ENCODE measurements at places on chromosomes 6 and 20.

DNA sequence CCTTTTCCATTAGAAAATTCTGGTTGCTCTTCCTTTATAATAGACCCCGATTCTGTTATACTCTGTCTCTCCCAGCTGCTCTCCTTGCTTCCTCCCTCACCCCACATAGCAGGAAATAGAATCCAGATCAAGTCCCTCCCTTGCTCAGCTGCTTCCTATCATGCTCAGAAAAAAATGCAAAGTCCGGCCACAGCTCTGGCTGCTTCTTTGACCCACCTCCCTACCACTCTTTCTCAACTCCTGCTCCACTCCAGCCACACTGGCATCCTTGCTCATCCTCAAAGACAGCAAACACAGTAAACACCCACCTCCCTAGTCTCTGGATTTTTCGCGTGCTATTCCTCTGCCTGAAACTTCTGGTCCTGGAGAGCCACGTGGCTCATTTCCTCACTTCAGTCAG, 9.1 kb upstream of the SLC22A16 start:
- no peak for DNase-seq

GRCh38 chr6:47977314-47977713, 133.7 kb downstream of the PTCHD4 start:
- DNase-seq, result no peak

DNA sequence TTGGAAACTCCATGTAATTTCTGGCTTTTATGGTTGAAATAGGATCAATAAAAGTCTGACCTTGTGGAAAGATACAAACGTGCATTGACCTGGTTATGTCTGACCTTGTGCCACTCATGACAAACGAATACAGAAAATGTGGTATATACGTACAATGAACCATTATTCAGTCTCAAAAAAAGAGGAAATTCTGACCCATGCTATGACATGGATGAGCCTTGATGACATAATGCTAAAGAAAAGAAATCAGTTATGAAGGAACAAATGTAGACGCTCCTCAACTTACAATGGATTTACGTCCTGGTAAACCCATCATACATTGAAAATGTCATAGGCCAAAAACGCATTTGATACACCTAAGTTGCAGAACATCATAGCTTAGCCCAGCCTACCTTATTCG, 309.7 kb upstream of the SULF2 start:
- no peak for DNase-seq

- peak; percentile 4 for DNase-seq
These were observed 65.1 kb downstream of the CGA start for GRCh38 chr6:87029711-87030314.

- no peak for DNase-seq
These were observed 3.7 kb downstream of the SGK1 start for GRCh38 chr6:134314006-134314821.

GRCh38 chr20:63312690-63313348, 19.8 kb downstream of the COL20A1 start:
- no peak for DNase-seq

- no peak for DNase-seq
These were observed 63.8 kb upstream of the CLDN20 start for GRCh38 chr6:155200012-155200411.

DNA sequence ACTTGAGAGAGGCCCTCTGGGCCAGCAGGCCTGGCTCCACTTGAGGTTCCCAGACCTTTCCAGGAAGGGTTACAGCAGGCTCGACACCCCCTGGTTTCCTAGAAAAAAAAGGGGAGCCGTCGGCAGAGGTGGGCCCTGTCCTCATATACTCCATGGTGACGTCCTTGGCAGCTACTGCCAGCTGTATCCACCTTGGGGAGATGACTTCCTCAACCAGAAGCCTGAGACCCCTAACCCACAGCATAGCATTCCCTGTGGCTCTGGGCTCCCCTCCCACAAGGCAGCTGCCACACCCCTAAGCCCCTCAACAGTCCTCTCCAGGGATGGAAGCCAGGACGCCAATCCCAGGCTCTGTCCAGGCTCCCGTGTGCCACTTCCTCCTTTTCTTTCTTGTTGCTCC, 294.8 kb downstream of the CDC5L start:
- DNase-seq, result no peak

DNA sequence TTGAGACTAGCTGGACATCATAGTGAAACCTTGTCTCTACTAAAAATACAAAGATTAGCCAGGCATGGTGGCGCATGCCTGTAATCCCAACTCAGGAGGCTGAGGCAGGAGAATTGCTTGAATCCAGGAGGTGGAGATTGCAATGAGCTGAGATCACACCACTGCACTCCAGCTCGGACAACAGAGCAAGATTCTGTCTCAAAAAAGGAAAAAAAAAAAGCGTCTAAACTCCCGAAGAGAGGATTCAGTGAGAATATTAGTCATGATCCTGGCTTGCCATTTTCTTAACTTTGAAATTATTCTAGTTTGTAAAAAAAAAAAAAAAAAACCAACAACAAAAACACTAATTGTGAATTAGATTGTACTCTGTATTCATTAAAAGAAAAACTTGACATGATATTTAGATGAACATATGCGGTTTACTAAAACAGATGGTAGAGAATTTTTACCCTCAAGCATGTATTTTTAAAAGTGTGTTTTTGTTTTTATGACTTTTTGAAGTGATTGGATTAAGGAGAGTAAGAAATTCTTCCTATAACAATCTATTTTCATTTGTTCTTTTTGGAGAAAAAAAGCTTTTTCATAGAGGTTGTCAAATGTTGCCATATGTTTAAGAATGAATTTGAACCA, 80.7 kb downstream of the UST start:
- DNase-seq, result no peak

GRCh38 chr6:152232501-152233151, 404.5 kb downstream of the SYNE1 start:
- no peak for DNase-seq

Data from keratinocyte (primary cell).